ENCODE measurements at places on chromosomes 7 and 10. TPM values are rescaled to one million over a fixed set of nuclear protein-coding genes. Genes with fewer than 3 reads are reported as not detected.

DNA sequence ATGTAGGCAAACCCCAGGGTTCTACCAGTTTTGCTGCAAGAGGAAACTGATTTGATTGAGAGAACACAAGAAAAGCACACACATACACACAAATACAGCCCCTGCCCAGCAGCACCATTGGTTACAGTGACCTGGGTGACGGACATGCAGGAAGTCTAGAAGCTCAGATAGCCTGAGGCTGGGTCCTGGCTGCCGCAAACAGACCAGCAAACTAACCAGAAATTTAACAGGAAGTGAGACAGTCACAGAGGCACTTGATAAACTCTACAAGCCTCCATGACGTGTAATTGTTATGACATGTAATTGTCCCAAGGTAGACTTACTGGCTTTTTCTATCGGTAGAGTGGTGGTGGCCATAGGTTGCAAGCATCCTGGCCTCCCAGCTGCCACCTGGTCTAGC lies 58.9 kb downstream of the PRKAR2B start:
- DNase-seq, result no peak

DNA sequence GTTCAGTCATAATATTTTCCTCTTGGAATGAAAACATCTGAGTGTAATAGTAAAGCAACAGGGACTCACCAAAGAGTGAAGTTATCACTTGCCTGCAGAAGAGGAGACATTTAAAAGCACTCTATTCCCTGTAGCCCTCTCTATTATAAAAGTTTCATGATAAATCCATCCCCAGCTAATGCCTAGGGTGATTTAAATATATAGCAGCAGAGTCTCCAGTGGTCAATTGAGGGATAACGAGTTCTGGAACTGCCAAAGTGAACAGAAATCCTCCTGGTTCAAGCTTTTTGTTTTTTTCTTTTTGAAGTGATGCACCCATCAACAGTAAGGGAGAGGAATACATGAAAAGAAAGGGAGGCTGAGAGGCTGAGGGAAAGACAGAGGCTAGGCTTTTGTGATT lies 87.3 kb downstream of the EVX1 start:
- DNase-seq, result no peak

DNA sequence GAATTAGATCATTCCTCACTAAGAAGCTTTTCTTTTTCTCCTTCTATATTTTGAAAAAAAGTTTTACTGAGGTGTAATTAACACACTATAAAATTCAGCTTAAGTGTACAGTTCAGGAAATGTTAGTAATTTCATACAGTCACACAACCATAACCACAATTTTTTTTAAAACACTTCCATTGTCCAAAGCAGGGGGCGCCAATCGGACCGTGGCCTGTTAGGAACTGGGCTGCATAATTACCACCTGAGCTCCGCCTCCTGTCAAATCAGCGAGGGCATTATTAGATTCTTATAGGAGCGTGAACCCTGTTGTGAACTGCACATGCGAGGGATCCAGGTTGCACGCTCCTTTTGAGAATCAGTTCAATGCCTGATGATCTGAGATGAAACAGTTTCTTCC lies 427.1 kb downstream of the TFEC start:
- no peak for DNase-seq

DNA sequence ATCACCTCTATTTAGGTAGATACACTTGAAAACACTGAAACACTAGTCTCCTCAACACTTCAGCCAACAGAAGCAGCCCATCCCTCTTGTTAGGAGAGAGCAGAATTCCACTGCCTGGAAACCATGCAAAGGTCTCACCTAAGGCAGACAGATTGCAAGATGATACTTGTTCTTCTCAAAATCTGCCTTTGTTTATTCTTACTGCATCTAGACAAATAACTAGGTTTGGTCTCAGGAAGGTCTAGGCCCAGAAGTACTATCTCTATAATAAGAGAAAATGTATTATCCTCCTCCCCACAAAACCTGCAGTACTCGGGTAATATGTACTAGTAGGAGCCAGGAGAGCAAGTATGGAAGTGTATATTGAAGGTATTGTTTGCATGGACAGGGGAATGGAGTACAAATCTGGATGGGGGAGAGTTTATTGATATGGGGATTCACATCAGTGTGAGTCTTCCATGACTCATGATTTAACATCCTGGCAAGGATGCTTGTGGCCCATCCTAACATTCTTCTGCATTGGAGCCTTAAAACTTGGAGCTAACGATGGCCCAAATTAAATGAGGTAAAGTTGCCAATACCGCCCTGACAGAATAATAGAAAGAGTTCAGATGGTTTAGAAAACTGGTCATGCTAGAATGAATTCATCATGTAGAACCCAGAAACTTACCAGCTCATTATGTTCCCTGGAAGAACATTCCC lies 109.2 kb downstream of the EPC1 start:
- DNase-seq, result no peak

- no peak for DNase-seq
These were observed 37.4 kb upstream of the LBX1 start for GRCh38 chr10:101266381-101267289.

GRCh38 chr10:113336549-113337130 lies 216.2 kb upstream of the HABP2 start:
- no peak for DNase-seq

- DNase-seq, result no peak
These were observed 305.4 kb upstream of the SHH start for GRCh38 chr7:156117542-156118247.

GRCh38 chr10:45179691-45180090 lies 135.7 kb downstream of the OR13A1 start:
- DNase-seq, result no peak

DNA sequence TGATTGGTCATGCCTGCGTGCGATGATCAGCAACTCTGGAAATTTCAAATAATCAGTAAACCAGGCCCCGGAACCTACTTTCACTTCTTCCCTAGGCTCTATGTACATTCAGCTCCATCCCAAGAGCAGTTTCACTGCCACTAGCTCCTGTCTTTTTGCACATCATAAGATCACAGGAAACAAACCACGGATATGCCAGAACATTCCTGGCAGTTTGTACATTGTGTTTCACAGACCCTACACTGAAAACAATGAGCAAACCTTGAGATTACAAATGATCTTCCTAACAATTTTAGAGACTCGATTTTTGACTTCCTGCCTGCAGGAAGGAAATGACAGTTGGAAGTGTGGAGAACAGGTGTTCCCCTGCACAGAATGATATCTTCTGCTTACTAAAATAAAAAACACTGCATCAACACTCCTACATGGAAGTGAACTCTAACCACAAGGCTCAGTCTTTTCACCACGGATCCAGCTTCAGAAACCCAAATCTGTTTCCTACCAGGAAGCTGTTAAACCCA lies 7.6 kb upstream of the TMEM236 start:
- DNase-seq, result no peak

- DNase-seq, result no peak
These were observed 145.2 kb downstream of the FRMD4A start for GRCh38 chr10:14185316-14186045.

DNA sequence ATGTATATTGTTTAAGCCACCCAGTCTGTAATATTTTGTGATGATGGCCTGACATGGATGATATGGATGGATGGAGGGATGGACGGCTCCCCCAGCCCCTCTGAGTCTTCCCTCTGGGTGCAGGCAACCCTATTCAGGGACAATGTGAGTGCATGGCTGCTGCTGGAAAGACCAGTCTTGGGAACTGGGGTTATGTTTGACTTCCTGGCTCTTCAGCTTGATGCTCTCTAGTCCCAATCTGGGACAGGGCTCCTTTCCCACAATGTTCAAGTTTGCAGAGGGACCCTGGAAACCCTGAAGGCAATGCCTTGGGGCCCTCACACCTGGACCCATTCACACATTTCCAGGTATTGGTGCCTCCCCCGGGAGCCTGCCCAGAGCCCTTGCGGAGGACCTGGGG lies 52.3 kb upstream of the RET start:
- DNase-seq, result no peak

GRCh38 chr10:107013258-107014006 lies 151.1 kb downstream of the SORCS1 start:
- DNase-seq, result no peak

GRCh38 chr7:55094092-55094690 lies 75.4 kb downstream of the EGFR start:
- no peak for DNase-seq

DNA sequence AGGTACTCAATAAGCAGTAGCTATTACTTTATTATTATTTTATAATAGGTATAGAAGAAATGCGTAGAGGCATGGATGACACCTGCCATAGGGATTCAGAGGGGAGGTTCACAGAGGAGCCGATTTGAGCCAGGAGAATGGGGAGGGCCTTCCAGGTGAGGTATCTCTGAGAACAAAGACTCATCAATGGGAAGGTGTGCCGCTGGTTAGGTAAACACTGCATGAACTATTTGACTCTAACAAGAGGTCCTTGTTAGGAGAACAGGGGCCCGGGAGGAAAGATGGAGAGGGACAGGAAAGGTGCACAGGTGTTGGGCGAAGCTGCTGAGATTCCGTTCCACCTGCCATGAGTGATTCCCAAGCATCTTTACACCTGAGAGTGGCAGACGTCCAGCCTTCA lies 41.8 kb upstream of the TMEM273 start:
- no peak for DNase-seq

- DNase-seq, result peak; percentile 94
These were observed 35.7 kb downstream of the ZCCHC24 start for GRCh38 chr10:79409726-79410085.

DNA sequence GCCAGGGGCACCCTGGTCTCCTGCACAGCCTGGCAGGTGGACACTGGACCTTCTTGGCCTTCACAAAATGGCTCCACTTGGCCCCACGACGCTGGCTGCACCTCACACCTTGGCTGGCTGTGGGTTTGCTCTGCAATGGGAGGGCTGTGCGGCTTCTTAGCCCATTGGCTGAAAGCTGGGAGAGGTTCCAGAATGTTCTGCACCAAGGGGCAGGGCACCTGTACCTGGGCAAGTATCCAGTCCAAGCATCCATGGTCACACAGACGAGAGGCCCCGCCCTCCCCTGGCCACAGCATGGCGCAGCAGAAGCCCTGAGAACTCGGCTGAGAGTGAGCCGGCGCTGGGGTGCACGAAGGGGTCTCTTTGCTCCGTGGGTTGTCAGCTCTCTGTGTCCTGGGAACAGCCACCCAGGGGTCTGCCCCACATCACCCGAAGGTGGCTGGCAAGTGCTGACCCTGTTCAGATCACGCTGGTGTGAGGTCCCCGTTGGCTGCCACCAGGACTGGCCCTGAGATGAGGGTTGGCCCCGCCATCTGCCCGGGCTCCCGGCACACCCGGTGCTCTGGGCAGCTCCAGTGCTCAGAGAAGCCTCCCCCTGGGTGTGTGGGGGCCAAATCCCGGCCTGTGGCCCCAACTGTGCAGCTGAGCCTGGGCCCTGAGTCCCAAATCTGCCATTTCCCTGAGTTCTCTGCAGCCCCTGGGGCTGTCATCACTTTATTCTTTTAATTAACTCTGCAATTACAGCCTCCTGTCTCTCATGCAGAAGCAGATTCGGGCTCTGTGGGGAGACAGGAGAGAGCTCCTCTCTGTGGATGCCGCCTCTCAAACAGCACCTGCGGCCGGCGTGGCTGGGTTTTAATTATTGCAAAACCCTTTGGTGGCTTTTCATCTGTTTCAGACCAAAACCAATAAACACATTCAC lies 19.4 kb upstream of the ADGRA1 start:
- no peak for DNase-seq

DNA sequence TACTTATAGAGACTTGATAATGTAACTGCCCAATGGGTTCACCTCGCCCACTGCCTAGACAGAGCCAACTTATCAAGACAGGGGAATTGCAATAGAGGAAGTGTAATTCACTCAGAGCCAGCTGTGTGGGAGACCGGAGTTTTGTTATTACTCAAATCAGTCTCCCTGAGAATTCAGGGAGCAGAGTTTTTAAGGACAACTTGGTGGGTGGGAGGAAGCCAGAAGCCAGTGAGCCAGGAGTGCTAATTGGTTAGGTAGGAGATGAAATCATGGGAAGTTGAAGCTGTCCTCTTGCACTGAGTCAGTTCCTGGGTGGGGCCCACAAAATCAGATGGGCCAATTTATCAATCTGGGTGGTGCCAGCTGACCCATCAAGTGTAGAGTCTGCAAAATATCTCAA lies 20.1 kb upstream of the C7orf33 start:
- no peak for DNase-seq

- no peak for DNase-seq
These were observed 156.8 kb upstream of the FRMD4A start for GRCh38 chr10:14487488-14487883.

GRCh38 chr7:114688443-114689055 lies 233.3 kb upstream of the MDFIC start:
- DNase-seq, result no peak

- no peak for DNase-seq
These were observed 11.6 kb upstream of the CNNM2 start for GRCh38 chr10:102906507-102906906.

GRCh38 chr10:128365156-128365725 lies 239.0 kb upstream of the MKI67 start:
- DNase-seq, result no peak

DNA sequence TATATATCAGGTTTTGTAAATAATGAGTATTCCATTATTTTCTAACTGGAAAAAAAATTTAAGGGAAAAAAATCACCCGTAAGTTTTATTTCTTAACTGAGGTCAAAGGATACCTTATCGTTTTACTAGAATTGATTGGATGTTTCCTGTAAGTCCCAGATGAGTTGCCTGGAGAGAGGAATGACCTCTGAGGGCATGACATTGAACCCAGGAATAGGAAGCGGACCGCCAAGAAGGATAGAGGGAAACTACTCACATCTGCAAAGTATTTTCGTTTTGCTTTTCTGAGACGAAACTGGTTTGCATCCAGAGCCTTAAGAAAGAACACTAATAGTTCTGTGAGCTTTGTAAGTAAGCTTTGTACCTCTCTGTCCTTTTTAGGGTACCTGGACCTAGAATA lies 17.4 kb downstream of the RABGEF1 start:
- no peak for DNase-seq

DNA sequence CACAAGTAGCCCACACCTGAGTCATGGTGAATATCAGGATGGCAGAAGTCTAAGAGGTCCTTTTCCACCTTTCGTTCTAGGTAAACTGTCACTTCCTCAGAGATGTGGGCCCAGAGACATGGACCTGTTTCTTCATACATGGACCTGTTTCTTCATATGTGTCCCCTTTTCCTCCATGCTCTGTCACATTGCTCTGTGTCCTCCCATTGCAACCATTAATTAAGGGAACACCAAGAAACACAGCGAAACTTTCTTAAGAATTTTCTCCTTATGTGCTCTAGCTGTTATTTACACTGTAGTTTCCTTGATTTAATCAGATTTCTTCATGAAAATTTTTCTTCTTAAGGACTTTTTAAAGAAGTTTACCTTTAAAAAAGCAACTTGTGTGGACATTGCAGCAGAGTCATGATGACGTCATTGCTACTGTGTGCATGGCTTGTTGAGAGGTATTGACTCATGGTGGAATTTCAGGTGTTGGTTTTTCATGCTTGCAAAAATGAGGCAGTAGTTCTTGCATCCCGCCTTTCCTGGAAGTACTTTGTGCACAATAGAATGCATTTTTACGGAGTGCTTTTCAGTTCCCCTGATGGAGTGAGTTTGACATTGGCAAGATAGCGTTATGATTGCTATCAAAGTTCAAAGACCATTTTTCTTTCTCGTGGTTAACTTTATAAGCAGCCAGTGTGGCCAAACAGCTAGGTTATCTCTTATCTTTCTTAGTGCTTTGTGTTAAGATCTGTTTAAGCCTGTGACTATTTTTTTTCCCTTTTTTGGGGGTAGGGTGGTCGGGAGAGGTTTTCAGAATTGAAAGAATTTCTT lies 37.7 kb downstream of the CFAP58 start:
- no peak for DNase-seq

IPMK gene
- 40.4 TPM for total RNA-seq

DDC gene
- total RNA-seq, result not detected

IKZF1 gene
- 2.3 TPM for total RNA-seq

FAM171A1 gene
- total RNA-seq, result 31.2 TPM

CD36 gene
- 34.0 TPM for total RNA-seq

MACROH2A2 gene
- total RNA-seq, result 23.6 TPM

AS3MT gene
- total RNA-seq, result 10.8 TPM

LIPN gene
- not detected for total RNA-seq

LEP gene
- not detected for total RNA-seq
